ENCODE measurements at places on chromosomes 2 and 18.

DNA sequence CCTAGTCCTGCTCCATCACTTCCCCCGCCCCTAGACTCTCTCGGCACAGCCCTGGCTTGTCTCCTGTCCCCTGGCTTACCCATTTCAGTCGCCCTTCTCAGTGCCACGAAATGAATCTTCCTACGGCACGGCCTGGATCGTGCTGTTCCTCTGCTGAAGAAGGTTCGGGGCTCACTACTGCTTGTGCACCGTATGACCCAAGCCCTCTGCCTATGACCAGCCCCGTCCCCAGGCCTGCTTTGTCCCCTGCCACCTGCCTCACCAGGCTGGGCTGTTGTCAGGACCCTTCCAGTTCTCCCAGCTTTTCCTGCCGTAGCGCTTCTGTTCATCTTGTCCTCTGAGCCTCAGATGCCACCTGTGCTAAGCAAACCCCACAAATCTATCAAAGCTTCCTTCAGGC, 13.9 kb downstream of the CHMP1B start:
- DNase-seq = no peak

DNA sequence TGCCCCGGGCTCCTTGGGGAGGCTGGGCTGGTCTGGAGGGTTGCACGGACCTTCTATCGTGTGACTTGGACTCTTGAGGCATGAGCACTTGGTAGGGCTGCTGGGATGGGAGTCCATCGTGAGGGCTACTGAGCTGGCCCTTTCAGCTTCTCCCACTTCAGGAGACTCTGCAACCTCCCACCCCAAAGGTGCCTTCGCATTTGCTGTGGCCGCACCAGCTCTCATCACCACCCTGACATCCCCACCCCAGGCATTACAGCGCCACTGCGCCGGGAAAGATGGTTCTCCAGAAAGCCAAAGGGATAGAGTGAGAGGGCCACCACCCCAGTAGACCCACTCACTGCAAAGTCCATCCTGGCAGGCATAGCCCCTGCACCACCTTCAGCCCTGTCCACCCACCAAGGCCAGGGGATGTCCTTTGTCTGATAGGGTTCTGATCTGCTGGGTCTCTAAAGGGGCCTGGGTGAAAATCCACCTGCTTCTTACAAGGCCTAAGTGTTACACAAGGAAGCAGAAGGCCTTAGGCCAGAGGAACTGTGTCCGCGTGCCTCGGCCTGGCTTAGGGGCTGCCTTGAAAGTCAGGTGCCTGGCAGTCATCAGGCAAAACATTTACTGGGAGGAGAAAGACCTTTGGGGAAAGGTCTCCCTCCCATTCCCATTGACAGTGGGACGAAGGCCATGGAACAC, 5.1 kb downstream of the EHD3 start:
- no peak for DNase-seq

- no peak for DNase-seq
Measured at GRCh38 chr2:205352593-205352992, 329.7 kb upstream of the NRP2 start.

DNA sequence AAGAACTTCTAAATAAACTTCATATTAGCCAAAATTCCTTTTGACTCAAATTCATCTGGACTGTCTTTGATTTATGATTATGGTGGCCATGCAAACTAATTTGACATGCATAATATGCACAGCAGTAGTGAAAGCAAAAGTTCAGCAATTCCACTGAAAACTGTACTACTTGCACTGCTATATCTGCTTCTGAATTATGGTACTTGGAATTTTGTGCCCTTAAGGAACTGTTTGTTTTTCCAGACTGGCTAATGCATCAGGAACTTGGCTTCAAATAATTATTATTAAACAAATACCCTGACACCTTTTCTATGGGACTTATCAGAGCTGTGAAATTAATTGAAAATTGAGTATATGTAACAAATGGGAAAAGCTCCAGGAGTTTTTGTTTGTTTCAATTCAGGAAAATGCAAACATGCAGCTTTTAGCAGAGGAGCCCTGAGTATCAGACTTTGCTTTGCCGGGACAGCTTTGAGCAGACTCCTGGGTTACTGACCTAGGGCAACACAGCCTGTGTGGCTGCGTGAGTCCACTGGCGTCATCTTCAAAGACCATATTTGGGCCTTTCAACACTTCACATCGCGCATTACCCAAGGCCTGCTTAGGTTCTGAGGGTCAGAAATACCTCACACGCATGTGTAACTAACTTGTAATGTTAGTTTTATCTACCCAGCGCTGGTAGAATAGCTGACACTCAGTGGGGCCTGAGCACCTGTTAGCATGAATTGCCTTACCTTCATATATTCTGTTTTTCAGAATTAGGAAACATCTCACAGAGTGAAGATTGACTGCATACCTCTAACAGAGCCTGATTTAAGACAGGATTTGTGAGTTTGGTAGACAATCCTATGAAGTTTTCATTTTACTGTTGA, 35.4 kb downstream of the CFAP221 start:
- no peak for DNase-seq

GRCh38 chr2:31877008-31877407, 133.8 kb downstream of the MEMO1 start:
- DNase-seq = no peak

GRCh38 chr18:48851599-48851960, 99.2 kb downstream of the SMAD7 start:
- no peak for DNase-seq
